Kidney glomerular epithelial cell (primary cell): ENCODE measurements at places on chromosomes 13 and 19.

GRCh38 chr13:42484386-42484785 is 89.6 kb upstream of the TNFSF11 start:
- DNase-seq: no peak

DNA sequence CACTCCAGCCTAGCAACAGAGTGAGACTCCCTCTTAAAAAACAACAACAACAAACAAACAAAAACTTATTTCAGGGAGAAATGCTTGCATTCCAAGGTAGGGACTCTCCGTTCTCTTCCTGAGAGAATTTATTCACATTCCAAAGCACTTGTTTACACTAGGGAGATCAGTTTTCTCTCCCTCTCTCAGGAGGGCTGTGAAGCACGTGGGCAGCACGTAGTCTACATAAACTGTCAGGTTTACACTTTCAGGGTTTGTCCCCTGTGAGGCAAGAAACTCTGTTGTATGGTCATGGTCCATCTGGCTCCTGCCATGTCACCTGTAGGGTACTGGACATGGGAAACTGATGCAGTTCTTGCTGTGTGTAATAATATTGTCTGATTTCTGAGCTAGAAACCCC is 31.6 kb downstream of the WDR87 start:
- DNase-seq: no peak

GRCh38 chr19:53553865-53554791 is 16.2 kb downstream of the ZNF331 start:
- peak; percentile 44 for DNase-seq

GRCh38 chr19:29273000-29273640 is 60.2 kb upstream of the UQCRFS1 start:
- no peak for DNase-seq

DNA sequence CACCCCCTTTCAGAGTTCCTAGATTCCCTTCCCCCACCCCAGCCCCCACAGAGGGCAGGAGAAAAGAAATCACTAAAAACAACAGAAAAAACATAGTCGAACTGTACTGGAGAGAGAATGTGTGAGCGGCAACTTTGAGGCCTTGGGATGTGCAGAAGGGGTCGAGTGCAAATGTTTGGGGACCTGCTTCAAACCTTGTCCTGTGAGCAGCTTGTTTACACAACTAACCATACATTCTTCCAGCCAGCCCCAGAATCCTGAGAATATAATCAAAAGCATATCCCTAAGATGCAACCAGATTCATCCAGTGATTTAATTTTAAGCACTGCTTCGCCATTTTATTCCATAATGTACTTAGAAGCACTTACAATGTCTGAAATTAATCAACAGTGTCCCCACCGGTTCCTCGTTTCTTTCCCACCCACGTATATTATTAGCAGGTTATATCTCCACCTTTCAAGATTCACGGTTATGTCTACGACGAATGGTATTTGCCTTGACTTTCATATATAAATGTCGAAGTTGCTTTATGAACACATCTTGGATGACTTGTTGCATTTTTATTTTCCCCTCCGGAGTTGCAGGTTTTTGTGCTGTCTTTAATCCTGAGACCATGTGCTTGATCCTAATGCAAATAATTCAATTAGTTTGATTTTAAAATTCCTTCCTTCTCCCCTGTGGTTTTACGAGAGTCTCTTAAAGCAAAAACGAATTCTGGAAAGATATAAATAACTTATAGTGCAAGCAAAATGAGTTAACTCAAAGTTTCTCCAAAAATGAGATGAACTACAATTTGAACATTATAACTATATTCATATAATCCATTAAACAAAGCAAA is 107.6 kb downstream of the ZIC5 start:
- no peak for DNase-seq

DNA sequence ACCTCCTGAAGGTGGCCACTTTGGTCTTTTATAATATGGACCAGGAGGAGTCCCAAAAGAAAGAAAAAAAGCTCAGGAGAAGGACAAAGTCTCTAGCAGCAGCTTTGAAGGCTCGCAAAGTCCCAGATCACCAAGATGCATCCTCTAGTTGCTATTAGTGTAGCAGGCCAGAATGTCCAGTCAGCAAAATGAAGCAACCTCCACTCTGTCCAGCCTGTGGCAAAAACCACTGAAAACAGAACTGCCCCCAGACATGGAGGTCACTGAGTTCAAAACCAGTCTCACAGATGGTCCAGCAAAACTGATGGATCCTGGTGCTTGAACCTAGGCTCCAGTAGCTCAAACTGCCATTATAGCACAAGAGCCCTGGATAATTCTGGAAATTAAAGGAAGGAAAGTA is 10.4 kb downstream of the LILRB4 start:
- no peak for DNase-seq

DNA sequence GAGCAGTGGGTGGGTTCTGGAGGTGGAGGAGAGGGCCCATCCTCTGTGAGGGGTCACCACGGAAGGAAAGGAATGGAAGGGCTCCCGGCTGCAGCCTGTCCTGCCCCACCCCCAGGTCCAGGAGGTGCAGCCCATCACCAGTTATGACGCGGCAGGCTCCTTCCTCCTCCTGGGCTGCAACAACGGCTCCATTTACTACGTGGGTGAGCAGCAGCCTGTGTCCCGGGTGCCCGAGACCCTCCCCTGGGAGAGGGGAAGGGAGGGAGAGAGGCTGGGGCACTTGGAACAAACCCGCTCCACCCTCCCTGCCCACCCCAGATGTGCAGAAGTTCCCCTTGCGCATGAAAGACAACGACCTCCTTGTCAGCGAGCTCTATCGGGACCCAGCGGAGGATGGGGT is 6.6 kb downstream of the SHKBP1 start:
- no peak for DNase-seq

GRCh38 chr13:48158290-48158689 is 63.4 kb upstream of the MED4 start:
- DNase-seq: peak; percentile 65
